ENCODE measurements at places on chromosomes 7 and 10.

DNA sequence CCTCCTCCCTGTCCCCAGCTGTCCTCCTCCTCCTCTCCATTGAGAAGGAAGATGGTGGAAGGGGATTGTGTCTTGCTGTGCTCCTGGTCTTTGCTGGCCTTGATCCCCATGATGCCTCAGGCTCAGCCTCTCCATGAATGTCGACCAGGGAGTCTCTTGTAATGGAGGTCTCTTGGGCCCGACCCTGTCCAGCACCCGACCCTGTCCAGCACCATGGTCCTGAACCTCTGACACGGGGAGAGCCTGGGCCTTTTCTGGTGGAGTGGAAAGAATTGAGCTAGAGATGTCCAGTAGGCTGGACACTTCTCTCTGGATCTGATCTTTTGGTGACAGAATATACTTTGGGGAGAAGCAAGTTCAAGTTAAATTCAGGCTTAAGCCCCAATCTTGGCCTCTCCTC is 42.3 kb upstream of the HMX3 start:
- DNase-seq: no peak

DNA sequence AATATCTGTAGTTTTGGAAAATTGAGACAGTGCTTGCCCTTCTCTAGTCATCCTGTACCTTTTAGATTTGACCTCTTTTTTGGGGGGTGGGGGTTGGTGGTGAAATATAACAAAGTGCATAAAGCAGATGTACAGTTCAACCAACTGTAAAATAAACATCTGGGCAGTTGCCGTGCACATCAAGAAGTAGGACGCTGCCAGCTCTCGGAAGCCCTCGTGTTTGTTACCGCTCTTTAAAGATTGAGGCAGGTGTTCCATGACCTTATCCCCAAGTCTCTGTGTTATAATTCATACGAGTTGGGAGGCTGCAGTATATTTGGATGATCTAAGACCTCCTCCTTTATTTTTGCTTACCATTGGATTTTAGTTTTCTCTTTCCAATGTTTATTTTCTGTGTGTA is 55.1 kb downstream of the SDK1 start:
- no peak for DNase-seq

- no peak for DNase-seq
These were observed 36.5 kb upstream of the MALRD1 start for GRCh38 chr10:19012111-19012510.

DNA sequence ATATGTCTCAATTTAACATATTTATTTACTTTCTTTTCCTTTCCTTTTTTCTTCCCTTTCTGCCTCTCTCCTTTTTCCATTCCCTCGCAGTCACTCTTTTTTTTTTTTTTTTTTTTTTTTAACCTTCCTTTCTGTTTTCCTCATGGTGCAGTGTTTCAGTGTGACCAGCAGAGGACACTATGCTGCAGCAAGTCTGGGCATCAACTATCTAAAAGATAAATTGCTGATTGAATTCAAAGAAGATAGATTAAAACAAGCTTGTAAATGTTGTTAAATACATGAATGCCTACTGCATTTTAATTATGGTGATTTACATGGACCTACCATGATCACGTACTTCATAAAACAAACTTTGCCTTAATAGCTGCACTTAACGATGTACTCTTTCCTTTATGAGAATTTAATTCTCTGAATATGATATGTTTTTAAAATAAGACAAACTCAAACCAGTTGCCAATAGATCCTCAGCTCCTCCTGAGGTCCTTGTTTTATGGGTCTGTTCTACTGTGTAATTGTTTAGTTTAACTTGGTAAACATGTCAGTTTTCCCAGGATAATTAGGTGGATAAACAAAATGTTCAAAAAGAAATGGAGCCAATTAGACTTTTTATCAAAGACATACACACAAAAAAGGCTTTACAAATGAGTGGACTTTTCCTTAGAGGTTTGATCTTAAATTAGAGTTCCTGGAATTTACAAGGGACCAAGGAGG is 101.0 kb upstream of the AGR3 start:
- peak; percentile 16 for DNase-seq

- DNase-seq: no peak
These were observed 47.5 kb downstream of the FAM53B start for GRCh38 chr10:124696446-124697392.

- DNase-seq: no peak
These were observed 30.5 kb downstream of the LRMDA start for GRCh38 chr10:75461672-75462649.

- DNase-seq: no peak
These were observed 310.9 kb downstream of the CCDC3 start for GRCh38 chr10:12690525-12691126.

DNA sequence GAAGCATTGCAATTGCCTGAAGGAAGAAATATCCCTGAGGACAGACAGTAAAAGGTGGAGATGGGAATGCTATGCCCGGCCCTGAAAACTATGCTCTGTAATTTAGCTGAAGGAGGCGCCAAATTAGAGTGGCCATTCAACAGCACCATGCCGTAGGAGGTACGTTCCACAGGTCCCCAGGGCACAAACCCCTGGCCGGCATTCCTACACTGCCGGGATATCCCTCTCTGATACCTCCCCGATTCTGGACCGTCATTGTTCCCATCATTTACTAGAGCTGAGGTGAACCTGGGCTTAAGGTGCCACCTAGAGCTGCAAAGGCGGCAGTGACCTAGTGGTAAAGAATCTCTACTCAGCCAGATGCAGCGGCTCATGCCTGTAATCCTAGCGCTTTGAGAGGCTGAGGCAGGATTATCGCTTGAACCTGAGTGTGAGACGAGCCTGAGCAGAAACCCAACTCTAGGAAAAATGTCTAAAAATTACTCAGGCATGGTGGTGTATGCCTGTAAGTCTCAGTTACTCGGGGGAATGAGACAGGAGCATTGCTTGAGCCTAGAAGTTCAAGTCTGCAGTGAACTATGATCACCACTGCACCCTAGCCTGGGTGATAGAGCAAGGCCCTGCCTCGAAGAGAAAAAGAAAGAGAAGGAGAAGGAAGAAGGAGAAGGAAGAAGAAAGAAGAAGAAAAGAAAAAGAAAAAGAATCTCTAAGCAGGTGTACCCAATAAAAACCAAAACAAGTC is 53.0 kb upstream of the TNKS2 start:
- no peak for DNase-seq

GRCh38 chr10:21497177-21497807 is 28.2 kb downstream of the SKIDA1 start:
- peak; percentile 48 for DNase-seq

- no peak for DNase-seq
These were observed 189.7 kb downstream of the THSD7A start for GRCh38 chr7:11642276-11642675.

DNA sequence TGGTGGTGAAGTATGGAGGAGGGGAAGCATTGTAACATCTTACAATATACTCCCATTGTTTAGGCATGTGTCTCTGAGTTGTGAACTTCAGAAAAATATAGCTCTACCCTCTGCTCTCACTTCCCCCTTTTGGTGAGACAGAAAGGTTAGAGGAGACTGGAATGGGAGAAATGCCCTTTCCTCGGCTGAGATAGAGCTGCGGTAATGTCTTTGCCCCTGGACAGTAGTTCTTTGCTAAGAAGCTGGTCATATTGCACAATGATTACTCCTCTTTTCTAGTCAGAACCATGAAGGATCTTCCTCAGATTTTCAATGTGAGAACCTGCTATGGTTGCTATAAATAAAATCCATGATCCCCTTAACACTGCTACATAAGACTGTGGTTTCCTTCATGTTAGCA is 171.0 kb downstream of the SEM1 start:
- DNase-seq: no peak

DNA sequence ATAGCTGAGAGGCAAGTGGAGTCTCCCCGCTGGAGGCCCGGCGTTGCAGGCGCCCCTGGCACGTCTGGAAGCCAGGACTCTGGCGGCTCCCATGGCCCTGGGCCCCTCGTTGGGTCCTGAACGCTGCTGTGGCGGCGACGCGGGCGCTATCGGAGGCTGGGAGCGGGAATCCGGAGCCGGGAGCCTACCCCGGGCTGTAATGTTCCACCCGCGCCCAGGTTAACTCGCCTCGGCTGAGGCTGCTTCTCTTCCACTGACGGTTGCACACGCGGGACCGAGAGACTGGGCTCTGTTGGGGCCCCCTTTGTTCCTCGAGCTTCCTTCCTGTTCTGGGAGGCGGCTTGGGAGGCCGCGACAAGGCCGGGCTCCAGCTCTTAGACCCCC is 1.3 kb upstream of the HOXA5 start:
- no peak for DNase-seq

GRCh38 chr7:137390076-137390475 is 46.5 kb upstream of the PTN start:
- DNase-seq: no peak

DNA sequence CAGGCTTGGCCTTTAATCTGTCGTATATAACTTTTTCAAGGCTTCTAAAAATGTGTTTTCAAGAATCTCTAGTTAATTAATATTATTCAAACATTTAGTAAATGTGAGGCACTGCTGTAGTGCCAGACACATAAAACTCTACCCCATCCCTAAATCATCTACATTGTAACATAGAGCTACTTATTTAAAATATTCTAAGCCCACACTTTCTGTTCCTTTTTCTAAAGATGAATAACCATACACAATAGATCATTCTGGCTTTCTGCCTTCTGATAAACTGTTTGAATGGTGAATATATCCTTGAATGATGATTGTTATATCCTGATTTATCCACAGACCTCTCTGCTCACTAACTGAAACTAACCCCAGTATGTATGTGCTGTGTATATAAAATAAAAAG is 41.4 kb downstream of the BRAF start:
- DNase-seq: no peak

GRCh38 chr10:31930023-31930751 is 1.6 kb upstream of the ARHGAP12 start:
- DNase-seq: no peak

- DNase-seq: no peak
These were observed 201.3 kb downstream of the MYOF start for GRCh38 chr10:93280699-93281366.

GRCh38 chr10:126663328-126663727 is 7.2 kb downstream of the C10orf90 start:
- peak; percentile 97 for DNase-seq

DNA sequence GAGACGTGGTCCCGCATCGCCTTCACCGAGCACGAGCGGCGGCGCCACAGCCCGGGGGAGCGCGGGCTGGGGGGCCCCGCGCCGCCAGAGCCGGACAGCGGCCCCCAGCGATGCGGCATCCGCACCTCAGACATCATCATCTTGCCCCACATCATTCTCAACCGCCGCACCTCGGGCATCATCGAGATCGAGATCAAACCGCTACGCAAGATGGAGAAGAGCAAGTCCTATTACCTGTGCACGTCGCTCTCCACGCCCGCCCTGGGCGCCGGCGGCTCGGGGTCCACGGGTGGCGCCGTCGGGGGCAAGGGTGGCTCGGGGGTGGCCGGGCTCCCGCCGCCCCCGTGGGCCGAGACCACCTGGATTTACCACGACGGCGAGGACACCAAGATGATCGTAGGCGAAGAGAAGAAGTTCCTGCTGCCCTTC is 737 bp downstream of the CNNM2 start:
- DNase-seq: no peak

- peak; percentile 13 for DNase-seq
These were observed 849 bp downstream of the LRRN3 start for GRCh38 chr7:111091593-111092358.

GRCh38 chr10:114767986-114768821 is 53.4 kb upstream of the FHIP2A start:
- DNase-seq: no peak

DNA sequence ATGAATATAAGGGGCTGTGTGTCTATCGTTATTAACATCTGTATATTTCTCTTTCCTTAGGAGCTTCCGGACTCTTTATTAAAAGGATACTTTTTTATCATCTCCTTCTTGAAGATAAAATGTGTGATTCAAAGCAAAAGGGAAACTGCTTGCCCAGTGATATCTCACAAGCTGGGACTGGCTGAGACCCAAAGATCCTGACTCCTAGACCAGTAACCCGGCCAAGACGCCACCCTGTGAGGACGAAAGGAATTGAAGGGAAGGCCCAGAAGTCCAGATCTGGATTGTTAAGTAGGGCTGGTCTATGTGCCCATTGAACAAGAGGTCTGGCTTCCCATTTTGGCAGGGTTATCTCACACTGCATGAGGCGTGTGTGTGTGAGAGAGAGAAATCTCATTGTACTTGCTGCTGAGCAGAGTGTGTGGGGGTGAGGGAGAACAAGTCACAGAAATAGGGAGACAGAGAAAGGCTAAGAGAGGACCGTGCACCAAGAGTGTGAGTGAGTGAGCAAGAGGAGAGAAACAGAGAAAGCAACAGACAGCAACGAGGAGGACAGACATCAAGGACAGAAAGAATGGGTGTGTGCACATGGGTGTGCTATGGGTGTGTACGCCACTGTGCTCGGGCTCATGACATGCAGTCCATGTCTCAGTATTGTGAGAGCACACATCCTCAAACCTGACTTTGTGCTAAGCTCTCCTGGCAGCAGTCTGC is 75.4 kb downstream of the PLXNA4 start:
- DNase-seq: peak; percentile 3

DNA sequence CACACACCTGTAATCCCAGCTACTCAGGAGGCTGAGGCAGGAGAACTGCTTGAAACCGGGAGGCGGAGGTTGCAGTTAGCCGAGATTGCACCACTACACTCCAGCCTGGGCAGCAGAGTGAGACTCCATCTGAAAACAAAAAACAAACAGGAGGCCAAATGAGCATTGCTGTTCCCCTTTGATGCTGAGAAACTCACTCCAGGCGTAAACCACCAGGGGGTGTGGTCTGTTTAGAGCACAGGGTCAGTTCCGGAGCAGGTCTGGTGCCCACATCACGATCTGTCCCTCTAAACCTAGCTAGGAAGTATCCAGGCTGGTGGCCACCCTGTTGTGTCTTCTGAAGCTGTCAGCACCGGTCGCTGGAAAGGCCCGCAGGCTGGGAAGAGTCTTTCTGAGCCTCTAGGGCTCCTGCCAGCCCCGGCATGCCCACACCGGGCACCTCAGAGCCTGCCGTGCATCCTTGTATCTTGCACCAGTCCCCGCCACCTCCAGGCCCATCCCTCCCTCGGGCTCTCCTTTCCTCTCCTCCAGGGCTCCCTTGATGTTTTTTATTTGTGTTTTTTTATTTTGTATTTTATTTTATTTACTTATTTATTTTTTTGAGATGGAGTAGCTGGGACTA is 66.3 kb upstream of the SH2B2 start:
- DNase-seq: no peak

- no peak for DNase-seq
These were observed 557 bp upstream of the TAX1BP1 start for GRCh38 chr7:27739301-27739908.

GRCh38 chr7:95209788-95210187 is 114.5 kb downstream of the PON1 start:
- DNase-seq: no peak

GRCh38 chr7:135690566-135690965 is 28.3 kb downstream of the STMP1 start:
- DNase-seq: peak; percentile 34

GRCh38 chr7:5670183-5670935 is 111.1 kb downstream of the RNF216 start:
- DNase-seq: no peak

DNA sequence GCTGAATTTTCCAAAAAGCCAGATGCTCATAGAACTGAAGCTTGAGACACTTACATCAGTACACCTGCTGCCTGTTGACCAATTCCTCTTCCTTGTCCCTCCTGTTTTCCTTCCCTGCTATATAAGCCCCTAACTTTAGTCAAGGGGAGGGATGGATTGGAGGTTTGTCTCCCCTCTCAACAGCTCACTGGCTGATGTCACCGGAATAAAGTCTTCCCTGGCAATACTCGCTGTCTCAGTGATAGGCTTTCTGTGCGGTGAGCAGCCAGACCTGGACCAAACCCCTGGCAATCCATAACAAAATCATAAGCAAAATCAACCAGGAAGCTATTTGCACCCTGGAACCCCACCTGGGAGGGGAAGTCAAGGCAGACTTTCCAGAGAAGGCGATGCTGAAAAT is 929 bp upstream of the IRF5 start:
- no peak for DNase-seq

GRCh38 chr10:69885379-69886013 is 83.8 kb downstream of the COL13A1 start:
- DNase-seq: no peak
